ENCODE measurements at places on chromosomes 12 and 14.

GRCh38 chr12:15899282-15899870 lies 11.8 kb upstream of the DERA start:
- DNase-seq, result peak; percentile 14

GRCh38 chr12:122064025-122064777 lies 14.4 kb upstream of the MLXIP start:
- peak; percentile 61 for DNase-seq

DNA sequence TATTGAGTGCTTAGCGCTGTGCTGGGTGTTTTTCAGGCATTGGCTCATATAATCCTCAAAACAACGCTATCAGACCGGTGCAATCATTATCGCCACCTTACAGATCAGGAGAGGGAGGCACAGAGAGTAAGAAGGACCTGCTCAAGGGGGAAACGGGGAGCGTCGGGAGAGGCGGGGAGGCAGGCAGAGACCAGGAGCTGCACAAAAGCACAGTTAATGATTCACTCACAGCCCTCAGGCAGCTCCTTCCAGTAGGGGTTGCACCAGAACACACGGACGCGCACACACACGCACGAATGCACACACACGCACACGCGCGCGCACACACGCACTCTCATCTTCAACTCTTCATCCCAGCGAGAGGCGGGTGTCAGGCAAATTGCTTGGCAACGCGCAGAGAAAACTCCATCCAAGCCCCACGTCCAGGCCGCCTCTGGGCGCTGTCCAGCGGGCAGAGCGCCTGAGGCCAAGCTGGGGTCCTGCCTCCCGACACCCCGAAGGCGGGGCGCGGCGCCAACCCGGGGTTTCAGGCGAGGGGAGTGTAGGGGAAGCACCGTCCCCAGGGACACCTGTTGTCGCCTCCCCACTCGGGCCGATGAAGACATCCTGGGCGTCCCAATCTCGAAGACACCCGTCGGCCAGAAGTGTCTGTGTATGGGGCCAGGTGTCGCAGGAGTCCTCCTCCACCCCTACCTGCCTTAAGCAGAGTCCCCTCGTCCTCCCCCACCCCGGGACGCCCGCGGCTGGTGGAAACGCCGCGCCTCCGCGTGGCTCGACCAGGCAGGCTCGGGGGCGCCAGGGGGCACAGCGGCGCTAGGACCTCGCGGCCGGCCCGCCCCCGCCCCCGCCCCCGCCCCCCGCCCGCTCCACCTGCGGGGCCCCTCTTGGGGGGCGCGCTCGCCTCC lies 35.5 kb upstream of the STON2 start:
- no peak for DNase-seq

DNA sequence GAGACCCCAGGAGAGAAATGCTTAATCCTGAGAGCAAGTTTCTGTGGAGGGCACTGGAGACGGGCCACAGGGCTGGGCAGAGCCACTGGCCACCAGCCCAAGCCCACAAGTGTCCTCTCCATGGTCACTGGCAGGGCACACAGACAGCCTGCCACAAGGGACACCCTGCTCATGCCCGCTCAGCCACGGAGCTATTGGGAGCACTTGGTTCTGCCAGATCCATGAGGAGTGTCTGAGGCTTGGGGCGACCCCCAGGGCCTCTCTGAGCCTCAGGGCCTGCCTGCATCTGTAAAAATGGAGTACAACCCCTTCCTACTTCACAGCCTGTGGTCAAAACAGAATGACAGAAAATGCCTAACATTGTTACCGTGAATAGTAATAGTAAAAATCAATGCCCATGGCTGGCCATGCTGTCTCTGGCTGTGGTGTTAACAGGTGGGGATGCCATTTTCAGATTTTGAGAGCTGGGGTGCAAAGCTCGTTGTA lies 3.2 kb downstream of the PGF start:
- DNase-seq, result no peak

- no peak for DNase-seq
Observed at GRCh38 chr12:94760786-94761185, 110.4 kb upstream of the TMCC3 start.

DNA sequence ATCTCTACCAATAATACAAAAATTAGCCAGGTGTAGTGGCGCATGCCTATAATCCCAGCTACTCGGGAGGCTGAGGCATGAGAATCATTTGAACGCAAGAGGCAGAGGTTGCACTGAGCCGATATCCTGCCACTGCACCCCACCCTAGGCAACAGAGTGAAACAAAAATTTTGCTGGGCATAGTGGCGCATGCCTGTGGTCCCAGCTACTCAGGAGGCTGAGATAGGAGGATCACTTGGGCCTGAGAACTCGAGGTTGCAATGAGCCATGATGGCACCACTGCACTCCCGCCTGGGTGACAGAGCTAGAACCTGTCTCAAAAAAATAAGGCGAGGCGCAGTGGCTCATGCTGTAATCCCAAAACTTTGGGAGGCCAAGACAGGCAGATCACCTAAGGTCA lies 9.5 kb downstream of the ATXN2 start:
- no peak for DNase-seq

DNA sequence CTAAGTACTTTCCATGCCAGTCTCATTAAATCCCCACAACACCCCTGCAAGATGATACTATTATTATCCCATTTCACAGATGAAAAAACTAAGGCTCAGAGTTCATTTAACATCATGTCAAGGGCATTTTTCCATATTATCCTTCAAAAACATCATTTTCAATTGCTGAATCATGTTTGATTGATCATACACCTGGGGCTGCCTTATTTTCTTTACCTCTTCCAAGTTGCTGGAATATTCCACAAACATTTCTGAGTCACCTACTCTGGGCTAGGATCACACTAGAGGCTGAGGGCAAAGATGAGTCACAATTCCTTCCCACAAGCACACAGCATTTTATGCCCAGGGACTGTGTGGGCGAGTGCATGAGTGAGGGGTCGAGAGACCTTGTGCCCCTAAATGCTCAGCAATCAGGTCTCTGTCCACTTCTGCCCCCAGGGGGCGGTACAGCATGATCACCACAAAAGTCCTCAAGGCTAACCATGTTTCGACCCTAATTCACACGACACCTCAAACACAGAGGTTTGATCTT lies 14.1 kb upstream of the TMEM119 start:
- DNase-seq, result peak; percentile 57

All from GM12865 (cell line).